ENCODE measurements at places on chromosomes 3 and 15. TPM values are rescaled to one million over a fixed set of nuclear protein-coding genes. Genes with fewer than 3 reads are reported as not detected.

GRCh38 chr3:13316603-13317002 lies 103.5 kb downstream of the NUP210 start:
- no peak for DNase-seq

- no peak for DNase-seq
These were observed 127.2 kb upstream of the SYNPR start for GRCh38 chr3:63150880-63151279.

DNA sequence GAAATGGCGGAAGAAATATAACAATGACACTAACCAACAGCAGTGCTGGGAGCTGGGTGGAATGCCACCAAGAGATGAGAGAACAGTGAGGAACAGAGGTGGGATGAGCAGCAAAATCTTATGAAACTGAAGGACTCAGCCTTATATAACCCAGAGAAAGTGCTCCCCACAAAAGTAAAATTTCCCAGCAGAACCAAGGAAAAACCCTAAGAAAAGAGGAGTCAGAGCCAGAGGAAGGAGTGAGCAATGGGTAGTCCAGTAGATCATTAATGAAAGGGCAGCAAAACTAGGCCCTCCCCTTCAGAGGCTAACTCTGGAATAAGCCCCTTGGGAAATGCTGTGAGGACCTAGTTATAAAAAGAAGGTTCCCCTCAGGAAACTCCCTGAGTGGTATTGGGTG lies 24.7 kb upstream of the UBE2E1 start:
- no peak for DNase-seq

DNA sequence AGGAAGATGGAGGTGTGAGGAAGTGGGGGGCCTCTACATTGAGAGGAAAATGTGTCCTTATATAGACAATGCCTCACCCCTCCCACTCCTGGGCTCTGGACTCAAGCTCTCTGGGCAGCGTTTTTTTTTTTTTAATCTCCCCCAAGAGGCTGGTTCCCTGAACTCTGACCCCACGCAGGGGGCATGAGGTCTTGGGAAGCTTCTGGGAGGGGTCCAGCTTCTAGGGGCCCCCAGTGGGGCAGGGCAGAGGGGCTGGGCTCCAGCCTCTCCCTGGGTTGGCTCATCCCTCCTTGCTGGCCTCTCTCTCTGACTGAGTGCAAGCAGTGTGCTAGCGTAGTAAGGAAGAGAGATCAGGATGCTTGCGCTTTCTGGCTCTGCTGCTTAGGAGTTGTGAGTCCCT lies 101.4 kb upstream of the HACD2 start:
- no peak for DNase-seq

GRCh38 chr15:31484986-31485385 lies 158.4 kb downstream of the KLF13 start:
- no peak for DNase-seq

DNA sequence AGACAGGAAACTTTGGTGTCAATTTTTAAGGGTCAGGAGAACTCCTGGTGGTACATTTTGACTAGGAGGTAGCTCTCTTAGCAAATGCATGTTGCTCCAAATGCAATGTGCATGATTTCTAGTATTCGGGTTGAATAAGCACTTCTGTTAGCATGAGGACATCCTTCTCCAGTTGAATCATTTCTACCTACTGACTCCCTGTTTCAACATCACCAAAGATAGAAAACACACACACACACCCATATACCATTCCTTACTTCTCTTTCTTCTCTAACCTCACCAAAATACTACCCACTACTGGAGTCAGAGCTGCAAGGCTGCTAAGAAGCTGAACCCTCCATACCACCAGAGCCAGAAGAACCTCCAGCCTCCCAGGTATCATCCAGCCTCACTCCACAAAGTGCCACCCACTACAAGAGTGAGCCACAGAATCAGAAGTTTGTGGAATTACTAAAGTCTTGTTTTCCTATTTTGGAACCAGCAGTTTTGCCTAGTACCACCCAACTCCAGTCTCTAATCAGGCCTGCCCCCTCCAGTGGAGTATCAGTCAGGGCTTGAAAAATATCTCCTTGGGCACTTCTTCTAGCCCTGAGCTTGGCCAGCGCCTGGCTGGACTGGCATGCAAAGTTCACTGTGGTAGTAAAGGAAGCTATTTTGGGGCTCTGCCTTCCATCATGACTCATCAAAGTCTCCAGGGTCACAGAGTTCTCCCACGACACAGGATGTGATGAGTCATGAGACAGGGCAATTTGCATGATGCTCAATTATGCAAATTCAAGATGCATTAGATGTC lies 110.3 kb downstream of the CYP19A1 start:
- DNase-seq, result no peak

- DNase-seq, result no peak
These were observed 25.9 kb upstream of the MINAR1 start for GRCh38 chr15:79406210-79406609.

The IQCF5 gene
- total RNA-seq, result not detected

The C3orf85 gene
- total RNA-seq, result not detected

DNA sequence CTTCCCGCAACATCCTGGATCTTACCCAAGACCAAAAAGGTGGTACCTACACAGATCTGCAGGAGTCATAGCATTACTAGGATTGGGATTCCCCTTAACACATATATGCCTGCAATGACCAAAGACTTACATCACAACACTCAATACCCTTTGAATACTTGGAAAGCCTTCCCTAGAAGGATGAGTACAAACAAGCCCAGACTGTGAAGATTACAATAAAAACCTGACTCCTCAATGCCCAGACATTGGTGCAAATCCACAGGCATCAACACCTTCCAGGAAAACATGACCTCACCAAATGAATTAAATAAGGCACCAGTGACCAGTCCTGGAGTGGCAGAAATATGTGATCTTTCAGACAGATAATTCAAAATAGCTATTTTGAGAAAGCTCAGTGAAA lies 326.8 kb downstream of the TBL1XR1 start:
- no peak for DNase-seq

DNA sequence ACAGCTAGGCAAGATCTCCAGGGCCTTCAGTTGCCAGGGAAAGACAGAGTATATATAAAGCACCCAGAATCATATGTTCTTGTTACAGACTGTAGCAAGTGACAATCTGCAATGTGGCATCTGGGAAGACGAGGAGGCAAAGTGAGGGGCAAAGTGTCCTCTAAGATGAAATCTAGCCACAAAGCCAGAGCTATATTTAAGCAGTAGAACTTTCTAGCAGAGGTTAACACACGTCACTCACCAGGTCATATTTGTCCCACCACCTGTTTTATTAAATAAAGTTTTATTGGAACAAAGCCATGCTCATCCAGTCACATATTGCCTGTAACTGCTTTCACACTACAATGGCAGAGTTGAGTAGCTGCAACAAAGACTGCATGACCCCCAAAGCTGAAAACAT lies 51.5 kb downstream of the PDZRN3 start:
- no peak for DNase-seq

DNA sequence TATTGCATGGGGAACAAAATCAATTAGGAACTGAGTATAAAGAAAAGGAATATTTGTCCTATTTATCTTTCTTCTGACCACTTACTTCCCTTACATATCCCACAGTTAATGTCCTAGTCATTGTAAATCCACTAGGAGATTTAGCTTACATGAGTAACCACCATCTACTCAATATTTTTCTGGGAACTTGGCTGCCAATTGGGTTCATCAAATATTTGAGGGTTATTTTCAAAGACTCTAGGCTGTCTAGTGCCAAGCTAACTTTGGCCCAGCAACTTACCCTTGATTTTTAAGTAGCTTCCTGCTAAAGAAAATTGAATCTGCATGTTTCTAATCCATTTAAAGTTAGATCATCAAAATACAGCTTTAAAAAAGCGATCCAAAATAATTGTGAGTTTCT lies 362.5 kb upstream of the EPHA3 start:
- no peak for DNase-seq

DNA sequence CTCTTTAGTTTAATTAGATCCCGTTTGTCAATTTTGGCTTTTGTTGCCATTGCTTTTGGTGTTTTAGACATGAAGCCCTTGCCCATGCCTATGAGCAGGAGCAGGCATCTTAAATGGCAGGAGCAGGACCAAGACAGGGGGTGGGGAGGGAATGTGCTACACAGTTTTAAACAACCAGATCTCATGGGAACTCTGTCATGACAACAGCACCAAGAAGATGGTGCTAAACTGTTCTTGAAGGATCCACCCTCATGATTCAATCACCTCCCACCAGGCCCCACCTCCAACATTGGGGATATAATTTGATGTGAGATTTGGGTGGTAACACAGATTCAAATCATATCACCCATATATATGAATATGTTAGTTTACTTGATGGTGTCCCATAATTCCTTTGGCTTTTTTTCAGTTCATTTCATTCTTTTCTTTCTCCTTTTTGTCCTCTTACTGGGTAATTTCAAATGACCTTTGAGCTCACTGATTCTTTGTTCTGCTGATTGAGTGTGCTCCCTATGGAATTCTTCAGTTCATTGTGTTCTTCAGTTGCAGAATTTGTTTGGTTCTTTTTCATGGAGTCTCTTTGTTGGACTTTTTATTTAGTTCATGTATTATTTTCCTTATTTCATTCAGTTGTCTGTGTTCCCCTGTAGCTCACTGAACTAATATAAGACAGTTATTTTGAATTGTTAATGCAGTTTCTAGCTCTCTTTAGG lies 62.6 kb downstream of the DOCK3 start:
- no peak for DNase-seq

DNA sequence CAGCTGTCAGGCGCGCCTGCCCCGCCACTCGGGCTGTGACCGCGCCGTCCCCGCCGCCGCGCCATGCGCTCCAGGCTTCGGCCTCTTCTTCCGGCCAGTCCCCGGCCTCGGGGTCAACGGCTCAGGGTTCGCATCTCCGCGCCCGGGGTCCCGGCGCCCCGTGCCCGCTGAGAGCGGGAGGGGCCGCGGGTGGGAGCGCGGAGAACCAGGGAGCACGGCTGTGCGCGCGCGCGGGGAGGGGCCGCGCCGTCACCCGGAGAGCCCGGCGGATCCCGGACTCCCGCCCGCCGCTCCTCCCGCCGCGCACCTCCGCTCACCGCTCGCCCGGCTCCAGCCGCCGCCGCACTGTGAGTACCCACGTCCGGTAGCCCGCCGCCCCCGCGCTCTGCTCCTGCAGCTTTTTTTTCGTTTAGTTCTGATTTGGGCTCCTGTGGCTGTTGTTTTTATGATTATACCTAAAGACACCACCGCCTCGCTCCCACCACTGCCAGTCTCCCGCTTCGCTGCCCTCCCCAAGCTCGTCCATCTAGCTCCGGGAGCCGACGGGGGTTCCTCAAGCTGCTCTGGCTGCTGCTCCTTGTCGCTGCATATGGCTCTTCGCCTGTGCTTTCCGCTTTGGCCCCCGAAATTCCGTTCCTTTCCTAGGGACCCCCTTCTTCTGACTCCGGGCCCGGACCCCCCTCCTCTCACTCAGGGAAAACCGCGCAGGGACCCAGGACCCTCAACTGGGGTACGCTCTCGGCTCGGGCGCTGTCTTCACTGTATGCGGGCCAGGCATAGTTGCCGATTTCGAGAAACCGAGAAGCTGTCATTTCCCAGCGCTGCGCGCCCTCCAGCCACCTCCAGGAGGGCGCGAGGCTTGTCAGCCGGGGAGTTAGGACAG lies 1.8 kb upstream of the SKOR1 start:
- peak; percentile 48 for DNase-seq

The CCR8 gene
- not detected for total RNA-seq

GRCh38 chr3:16494814-16495431 lies 18.6 kb downstream of the RFTN1 start:
- no peak for DNase-seq

The TM4SF18 gene
- total RNA-seq, result 11.8 TPM

DNA sequence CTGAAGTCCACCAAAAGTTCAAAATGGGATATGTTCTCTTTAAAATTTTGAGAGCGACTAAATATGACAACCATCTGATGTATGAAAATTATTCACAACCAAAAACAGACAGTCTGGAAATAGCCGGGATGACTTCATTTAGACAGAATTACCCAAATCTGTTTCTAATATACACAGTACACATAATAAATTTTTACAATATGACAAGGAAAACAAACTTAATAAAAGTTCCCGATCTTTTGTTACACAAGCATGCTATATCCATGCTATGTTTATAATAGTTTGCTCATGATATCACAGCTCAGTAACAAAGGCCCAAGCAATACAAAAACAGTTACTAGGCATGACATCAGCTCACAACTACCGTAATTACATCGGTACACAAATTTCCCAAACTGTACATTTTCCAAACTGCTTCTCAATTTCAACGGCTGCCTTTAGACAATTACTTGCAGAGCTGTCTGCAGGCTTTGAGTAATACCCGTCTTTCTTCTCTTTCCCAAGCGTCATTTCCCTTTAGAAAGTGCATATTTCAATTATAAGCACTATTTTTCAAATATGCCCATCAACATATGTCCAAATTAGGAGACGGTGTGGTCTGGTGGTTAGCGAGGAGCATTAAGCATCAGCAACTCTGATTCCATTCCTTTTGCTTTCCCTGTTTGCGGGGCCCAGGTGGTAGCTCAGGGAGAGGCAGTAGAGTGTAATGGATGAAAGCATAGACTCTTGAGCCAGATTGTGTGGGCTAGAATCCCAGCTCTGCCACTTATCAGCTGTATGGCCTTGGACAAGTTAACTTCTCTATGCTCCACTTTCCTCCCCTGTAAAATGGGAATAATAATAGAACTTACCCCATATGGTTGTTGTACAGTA lies 481.2 kb downstream of the FOXP1 start:
- DNase-seq, result no peak

- DNase-seq, result no peak
These were observed 66.7 kb upstream of the STXBP5L start for GRCh38 chr3:120841264-120841663.

DNA sequence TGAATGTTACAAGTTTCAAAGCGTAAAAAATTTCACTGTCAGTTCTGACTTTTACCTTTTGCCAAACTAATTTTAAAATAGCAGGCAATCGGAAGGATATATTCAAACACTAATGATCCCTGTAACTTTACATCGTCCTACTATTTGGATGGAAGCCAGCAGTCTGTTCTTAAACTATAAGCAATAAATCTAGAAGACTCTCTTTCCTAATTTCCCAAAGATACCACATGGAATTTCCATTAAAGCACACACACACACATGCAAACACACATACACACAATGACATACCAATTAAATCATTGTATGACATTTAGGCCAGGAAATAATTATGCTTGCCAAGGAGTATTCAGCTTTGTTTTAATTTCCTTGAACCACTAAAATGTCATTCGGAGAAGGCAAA lies 32.0 kb downstream of the IL17RD start:
- DNase-seq, result no peak

GRCh38 chr15:37368961-37369360 lies 268.6 kb upstream of the MEIS2 start:
- no peak for DNase-seq

DNA sequence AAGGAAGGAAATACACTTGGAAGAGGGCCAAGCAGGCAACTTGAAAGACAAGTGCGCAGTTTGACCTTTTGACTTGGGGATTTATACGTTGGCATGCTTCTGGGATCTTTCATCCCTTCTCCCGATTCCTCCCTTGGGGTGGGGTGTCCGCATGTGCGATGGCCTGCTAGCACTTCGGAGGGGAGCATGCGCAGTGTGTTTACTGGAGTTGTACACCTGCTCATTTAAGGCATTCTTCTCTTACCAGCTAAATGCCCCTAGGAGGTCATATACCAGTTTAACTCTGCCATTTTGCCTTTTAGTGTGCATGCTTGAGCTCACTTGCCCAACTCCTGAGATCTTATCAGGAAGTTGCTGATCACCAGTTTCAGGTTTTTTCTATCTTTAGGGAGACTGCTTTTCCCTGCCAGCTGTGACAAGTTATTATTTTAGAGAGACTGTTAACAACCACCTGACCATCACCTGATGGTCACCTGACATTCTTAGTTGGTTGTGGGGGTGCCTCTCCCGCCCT lies 63.5 kb downstream of the BFSP2 start:
- DNase-seq, result no peak

The SLC28A1 gene
- total RNA-seq, result 0.45 TPM

Data from sciatic nerve (tissue), 2 donors.